ENCODE measurements at places on chromosomes 16 and 17.

DNA sequence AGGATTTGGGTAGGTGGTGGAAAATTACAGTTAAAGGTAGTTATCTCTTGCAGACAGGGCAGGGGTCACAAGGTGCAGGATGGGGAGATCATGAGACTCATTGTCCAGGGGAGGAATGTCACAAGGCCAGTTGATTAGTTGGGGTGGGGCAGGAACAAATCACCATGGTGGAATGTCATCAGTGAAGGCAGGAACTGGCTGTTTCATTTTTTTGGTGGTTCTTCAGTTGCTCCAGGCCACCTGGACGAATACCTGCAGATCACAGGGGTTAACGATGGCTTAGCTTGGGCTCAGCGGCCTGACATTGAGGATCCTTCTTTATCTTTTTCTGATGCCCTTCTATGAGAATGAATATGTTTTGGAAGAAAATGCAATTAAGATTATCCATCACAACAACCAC lies 87.1 kb downstream of the KPNA2 start:
- DNase-seq, result no peak

GRCh38 chr17:19237389-19238166 lies 412 bp downstream of the EPN2 start:
- no peak for DNase-seq

- DNase-seq, result no peak
Observed at GRCh38 chr17:41107941-41108450, 2.8 kb downstream of the KRTAP4-9 start.

- DNase-seq, result no peak
Observed at GRCh38 chr16:19210280-19210924, 42.4 kb downstream of the SYT17 start.

DNA sequence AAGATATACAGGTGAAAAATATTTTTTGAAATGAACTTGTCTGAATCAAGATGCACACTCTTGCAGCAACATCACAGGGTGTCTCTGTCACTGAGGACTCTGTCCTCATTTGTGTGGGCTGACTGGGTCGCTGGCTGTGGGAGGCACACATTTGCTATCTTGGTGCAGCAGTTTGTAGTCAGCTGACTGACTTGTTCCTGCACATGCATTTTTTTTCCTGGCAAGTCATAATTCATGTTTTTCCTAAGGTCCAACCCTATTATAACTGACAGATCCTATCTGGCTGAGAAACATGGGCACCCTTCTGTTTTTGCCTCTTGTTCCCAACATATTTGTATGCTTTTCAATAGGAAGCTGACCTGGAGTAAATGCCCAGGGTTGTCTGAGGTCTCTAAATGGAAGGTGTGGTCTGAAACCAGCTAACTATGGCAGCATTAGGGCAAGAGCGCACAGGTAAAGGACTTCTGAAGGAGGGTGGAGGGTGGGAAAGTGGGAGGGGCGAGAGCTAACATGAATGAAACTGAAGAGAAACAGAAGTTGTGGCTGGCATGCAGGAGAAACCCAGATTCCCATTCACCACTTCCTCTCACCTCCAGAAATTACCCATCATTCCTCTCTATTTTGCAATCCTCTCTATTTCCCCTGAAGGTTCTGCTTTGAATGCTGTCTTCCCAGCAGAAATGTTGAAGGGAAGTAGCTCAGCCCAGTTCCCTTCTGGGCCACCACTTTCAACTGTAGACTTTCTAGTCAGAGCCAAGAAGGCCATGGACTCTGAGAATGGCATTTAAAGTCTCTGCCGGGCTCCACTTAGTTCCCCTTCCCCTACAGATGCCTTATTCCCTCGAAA lies 166.1 kb downstream of the PRKCA start:
- DNase-seq, result no peak

- DNase-seq, result no peak
Observed at GRCh38 chr16:85923153-85924021, 24.4 kb downstream of the IRF8 start.

- no peak for DNase-seq
Observed at GRCh38 chr17:82666931-82667667, 18.9 kb upstream of the WDR45B start.

GRCh38 chr17:42512733-42513251 lies 23.2 kb upstream of the NAGLU start:
- no peak for DNase-seq
